Activated T-helper 1 cell treated with Interleukin-2 at 50 U/mL for 16 hours (primary cell): ENCODE measurements at places on chromosomes 2 and 18.

DNA sequence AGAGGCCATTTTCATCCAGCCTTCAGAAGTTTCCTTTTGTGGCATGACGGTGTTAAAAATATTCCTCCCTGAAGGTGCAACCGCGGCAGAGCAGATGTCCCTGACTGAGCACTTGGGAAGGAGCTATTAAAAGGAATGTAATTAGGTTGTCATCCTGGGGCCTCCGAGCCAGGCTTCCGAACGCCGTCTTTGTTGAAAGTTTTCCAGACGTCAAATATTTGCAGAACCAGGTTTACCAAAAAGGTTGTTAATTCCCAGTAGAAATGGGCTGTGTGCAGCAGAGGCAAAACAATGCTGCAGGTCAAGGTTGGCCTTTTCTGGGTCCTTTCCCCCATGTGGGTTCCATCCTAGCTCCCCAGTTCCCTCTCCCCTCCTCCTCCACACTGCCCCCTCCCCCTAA lies 110.0 kb upstream of the STPG4 start:
- no peak for DNase-seq

DNA sequence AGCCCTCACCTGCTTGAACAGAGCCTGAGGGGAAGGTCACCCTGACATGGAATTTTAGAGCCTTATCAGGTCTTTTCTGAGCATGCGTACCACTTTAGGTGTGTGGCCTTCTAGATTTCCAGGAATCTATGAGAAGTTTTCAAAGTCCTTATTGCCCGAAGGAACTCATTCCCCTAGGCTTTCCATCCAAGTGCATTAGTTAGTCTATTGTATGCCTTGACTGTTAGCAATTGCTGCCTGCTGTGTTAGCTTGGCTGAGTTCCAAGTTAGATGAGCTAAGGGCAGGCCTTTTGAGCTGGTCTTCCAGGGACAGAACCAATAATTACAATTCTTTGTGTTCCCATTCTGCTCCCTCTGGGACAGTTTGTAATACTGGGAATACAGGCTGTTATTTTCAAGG lies 30.8 kb upstream of the PUM2 start:
- DNase-seq, result no peak

- DNase-seq, result no peak
These were observed 2.2 kb downstream of the HMSD start for GRCh38 chr18:63951302-63951705.

- DNase-seq, result no peak
These were observed 34.5 kb downstream of the MERTK start for GRCh38 chr2:111932841-111933291.

GRCh38 chr2:144511937-144512336 lies 8.0 kb downstream of the ZEB2 start:
- DNase-seq, result no peak

- DNase-seq, result no peak
These were observed 234.6 kb upstream of the MYT1L start for GRCh38 chr2:2565671-2566070.

DNA sequence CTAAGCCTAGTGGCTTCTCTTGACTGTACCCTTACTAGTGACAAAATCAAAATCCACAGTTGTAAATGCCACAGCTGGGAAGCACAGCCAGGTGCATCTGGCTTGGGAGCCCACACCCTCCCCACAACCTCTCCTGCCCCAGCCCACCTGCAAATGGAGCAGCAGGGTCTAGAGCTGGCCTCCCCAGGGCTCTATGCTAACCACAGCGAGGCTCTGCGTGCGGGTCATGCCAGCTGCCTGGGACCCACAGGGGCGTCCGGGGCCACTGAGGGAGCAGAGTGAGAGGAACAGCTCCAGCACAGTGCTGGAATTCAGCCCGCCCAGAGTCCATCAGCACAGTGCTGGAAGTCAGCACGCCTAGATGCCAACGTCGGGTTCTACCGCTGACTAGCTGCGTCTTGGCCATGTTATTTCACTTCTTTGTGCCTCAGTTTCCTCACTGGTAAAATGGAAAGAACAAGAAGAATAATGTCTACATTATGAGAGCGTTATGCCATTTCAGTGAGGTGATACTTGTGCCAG lies 109.1 kb upstream of the ID2 start:
- no peak for DNase-seq

- DNase-seq, result no peak
These were observed 169.6 kb upstream of the SIX2 start for GRCh38 chr2:45178854-45179253.

DNA sequence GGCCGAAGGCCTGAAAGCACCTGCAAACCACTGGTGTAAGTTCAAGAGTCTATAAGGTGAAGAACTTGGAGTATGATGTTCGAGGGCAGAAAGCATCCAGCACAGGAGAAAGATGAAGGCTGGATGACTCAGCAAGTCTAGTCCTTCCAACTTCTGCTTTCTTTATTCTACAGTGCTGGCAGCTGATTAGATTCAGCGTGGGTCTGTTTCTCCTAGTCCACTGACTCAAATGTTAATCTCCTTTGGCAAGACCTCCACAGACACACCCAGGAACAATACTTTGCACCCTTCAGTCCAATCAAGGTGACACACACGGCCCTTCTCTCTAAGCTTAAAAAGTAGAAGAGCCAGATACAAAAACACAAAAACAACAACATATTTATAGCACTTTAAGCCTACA lies 43.4 kb downstream of the NMS start:
- DNase-seq, result no peak

GRCh38 chr2:109118321-109118720 lies 10.7 kb upstream of the SH3RF3 start:
- no peak for DNase-seq

DNA sequence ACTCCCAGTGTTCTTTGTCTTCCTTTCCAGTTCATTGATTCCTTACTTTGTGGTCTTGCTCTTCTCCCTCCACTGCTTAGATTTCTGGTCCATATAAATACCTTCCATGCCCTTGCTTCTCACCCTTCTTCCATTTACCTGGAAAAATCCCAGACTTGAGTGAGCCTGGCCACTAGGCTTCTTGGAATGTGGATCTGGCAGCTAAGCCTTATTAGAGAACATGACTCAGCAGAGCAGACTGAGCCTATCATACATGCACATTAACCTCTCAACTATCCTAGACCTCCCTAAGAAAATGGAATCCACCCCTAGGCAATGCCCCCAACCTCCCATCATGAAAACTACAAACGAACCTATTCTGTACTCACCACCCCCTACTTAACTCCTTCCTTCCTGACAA lies 127.7 kb downstream of the RHBDD1 start:
- DNase-seq, result no peak

DNA sequence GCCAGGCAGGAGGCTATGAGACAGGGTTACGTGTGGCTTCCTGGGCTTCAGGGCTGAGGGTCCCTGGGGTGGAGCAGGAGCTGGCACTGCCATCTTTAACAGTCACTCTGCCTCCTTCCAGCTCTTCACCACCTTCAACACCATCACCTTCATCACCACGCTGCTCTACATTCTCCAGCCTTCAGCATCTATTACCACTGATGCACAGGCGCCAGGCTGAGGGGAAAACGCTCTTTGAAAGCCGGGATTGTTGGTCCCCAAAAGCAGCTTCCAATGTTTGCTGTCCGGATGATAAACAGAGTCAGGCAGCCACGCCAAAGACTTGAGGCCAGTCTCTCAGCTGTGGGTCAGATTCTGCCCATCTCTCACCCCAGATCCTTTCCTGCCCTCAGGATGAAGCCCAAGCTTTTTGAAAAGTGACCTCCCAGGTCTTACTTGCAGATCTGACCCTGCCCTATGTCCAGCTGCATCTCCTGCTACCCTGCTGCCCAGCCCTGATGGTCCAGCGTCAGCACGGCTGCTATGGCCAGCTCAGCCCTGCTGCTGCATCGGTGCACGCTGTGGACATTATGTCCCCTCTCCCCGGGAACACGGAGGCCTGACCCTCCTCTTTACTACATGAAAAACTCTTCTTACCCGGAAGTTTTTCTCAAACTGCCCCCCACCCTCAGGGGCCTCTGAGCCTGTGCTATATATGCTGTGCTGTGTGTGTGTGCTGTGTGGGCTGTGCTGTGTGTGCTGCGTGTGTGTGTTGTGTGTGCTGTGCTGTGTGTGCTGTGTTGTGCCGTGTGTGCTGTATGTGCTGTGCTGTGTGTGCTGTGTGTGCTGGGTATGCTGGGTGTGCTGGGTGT lies 31.2 kb upstream of the MAL start:
- DNase-seq, result no peak

DNA sequence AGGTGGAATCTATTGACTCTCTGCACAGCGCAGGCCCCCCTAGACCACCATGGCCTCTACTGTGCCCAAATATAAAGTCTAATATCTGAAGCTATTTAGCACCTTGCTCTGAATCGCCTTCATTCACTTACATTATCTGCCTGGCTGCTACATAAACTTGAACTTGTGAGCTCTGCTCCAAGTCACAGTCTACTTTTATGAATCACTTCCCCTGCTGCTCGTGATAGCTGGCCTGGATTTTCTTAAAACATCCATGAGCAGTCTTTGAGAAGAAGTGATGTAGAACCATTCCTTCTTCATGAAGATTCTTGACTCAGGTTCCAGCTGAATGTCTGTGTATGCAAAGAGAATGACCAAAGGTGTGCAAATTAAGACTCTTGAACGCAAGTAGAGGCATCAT lies 359.5 kb downstream of the RND3 start:
- no peak for DNase-seq

- no peak for DNase-seq
These were observed 312.3 kb downstream of the PRKCE start for GRCh38 chr2:45963816-45964215.

DNA sequence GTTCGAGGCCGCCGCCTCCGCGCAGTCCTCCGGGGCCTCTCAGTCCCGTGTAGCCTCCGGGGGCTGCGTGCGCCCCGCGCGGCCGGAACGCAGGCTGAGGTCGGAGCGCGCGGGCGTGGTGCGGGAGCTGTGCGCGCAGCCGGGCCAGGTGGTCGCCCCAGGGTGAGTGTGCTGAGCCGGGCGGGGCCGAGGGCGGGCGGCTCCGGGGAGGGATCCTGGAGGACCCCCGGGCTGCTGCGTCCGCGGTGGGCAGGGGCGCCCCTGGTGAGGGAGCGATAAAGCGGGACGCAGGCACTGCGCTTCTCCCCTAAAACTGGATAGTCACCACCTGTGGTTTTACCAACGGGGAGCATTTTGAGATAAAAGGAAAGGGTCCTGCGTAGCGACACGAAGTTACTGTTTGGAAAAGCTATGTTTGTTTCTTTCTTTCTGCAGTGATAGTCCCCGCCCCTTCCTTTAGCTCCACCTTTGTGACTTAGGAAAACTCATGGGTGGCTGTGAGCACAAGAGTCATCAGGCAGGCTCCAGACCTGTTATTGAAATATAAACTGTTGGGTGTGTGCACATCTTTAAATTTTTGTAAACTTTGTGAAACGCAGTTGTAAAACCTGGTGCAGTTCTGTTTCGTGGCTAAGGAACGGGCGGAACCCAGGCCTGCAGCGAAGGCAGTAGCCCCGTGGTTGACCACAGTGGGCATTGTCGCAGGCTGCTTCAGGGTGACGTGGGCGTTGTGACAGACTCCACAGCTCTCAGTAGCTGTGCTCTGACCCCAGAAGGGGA lies 687 bp downstream of the CTDP1 start:
- no peak for DNase-seq

- DNase-seq, result no peak
These were observed 5.1 kb upstream of the PIEZO2 start for GRCh38 chr18:11154368-11154989.

- no peak for DNase-seq
These were observed 616 bp downstream of the EML6 start for GRCh38 chr2:54723996-54724559.

GRCh38 chr2:190578158-190579057 lies 43.9 kb upstream of the NEMP2 start:
- no peak for DNase-seq

DNA sequence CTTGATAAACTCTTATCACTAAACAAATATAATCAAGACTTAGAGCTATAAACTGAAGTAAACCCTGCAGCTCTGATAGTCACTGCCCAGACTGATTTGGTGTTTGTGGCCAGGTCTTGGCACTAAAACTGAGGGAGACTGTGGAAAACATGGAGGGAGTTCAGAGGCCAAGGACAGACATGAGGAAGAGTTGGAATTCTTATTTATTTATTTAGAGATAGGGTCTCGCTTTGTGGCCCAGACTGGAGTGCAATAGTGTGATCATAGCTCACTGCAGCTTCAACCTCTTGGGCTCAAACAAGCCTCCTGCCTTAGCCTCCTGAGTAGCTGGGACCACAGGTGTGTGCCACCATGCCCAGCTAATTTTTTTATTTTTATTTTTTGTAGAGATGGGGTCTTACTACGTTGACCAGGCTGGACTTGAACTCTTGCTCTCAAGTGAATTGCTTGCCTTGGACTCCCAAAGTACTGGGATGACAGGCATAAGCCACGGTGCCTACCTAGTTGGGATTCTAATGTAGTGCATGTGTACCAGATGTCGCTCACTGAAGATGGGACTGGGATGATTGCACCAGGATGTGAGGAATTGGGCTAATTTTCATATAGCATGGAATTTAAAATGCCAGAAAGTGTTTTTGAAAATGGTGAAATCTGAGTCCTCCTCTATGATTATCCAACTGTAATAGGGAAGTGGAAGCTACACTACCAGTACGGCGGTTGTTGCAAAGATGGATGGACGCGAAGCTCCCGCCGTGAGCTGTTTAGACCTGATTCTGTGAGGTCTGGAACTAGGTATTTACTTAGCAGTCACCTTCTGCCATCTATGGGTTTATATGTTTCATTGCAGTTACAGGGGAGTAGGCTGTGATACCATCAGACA lies 52.7 kb upstream of the CTLA4 start:
- DNase-seq, result no peak

GRCh38 chr2:114461116-114461515 lies 18.7 kb downstream of the DPP10 start:
- DNase-seq, result no peak

GRCh38 chr2:55917117-55917516 lies 6.5 kb downstream of the EFEMP1 start:
- DNase-seq, result no peak

GRCh38 chr2:153474407-153474806 lies 4.2 kb downstream of the RPRM start:
- no peak for DNase-seq

DNA sequence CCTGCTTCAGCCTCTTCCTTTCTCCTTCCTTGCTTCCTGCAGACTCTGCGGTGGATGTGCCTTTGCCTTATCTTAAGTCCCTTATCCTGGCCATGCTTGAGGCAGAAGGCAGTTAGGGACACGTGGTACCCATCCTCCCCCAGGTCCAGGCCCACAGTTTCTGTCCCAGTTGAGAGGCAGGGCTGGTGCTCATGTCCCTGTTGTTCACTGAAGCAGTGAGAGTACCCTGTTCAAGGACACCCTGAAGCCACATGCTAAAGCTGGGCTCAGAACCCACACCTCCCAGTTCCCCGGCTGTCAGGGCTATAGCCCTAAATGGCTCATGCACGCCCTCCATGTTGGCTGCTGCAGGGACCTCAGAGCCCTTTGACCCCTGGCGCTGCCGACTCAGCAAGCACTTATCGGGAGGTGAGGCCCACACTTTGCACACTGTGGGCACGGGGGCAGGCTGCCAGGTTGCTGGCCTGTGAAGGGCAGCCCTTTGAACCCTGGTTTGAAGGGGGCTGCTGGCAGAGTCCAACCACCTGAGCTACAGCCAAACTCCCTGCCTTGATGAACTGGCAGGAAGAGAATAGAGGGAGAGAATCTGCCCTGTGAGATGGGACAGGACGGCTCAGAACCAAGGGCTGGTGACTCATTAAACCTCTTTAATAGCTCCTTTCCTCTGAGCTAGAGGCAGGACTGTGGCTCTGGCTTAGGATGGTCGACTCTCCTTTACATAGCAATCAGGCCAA lies 6.3 kb downstream of the KHK start:
- no peak for DNase-seq

- no peak for DNase-seq
These were observed 165.2 kb downstream of the MREG start for GRCh38 chr2:215848146-215848545.

GRCh38 chr2:40740419-40740818 lies 288.5 kb upstream of the SLC8A1 start:
- DNase-seq, result no peak
